ENCODE measurements at places on chromosomes 16 and 17. TPM values are rescaled to one million over a fixed set of nuclear protein-coding genes. Genes with fewer than 3 reads are reported as not detected.
A peak's percentile ranks its signal among the peaks of the same experiment; 100 is the strongest.

DNA sequence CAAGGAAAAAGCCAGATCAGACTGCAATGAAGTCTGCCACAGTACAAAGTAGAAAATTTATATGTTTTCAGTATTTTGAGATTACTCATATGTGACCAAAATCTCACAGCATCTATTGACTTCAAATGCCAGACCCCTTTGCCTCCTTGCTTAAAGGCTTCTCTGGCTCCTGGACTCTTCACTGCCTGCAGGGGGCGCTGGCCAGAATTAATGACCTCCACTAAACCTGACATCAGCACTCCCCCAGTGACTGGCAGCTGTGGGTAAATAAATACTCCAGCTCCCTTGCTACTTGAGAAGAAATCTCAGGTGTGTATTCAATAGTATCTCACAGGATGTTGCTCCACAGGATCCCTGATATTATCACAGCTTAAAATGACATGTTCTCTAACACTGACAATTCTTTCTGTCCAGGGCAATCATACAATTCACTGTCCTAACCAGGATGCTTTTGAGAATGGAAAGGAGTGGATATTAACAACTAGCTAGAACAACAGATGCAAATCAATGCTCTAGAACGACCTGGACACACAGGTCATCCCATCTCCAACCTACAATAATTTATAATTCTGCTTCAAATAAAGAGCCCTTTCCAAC is 4.0 kb downstream of the BECN1 start:
- H3K27ac ChIP-seq, result no peak overlapping the region
- no peaks in the 10 kb centered on the region for H3K27me3 ChIP-seq
- H3K4me3 ChIP-seq, result no peak overlapping the region
- peaks cover 34% of the 10 kb centered on the region for H3K4me1 ChIP-seq

DNA sequence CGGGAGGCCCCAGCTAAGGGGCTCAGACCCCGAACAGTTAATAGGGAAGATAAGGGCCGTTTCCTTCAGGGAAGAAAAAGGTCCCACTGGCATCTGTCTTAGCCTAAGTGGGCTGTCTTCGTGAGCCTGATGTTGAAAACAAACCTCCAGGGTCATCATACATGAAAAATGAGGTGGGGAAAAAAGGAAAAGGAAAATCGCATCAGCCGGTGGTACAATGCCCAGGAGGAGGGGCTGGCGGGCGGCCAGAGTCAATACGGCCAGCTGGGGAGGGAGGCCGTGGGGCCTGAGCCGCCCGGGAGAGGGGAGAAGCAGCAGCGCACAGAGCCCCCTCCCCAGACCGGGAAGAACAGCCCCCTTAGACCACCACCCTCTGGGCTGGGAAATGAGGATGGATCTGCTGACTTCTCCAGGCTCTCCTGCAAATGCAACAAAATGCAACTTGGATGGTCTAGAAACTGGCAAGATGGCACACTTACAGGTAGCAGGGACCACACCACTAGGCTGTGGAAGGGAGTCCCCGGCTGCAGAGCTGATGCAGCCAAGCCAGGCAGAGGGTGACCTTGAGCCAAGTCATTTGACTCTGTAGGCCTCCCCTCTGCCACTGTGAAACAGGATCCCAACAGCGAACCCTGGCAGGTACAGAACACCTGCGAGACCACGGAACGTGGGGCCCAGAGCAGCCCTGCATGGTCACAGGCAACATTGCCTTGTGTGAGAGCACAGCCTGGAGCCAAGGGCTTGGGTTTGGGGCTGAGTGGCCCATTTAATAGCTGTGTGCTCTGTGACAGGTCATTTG is 448.5 kb downstream of the SOX9 start:
- H3K4me3 ChIP-seq, result no peak overlapping the region
- no peak overlapping the region for H3K27ac ChIP-seq
- no peaks in the 10 kb centered on the region for H3K36me3 ChIP-seq
- H3K27me3 ChIP-seq, result no peaks in the 10 kb centered on the region
- no peaks in the 10 kb centered on the region for H3K4me1 ChIP-seq
- DNase-seq, result no peak

DNA sequence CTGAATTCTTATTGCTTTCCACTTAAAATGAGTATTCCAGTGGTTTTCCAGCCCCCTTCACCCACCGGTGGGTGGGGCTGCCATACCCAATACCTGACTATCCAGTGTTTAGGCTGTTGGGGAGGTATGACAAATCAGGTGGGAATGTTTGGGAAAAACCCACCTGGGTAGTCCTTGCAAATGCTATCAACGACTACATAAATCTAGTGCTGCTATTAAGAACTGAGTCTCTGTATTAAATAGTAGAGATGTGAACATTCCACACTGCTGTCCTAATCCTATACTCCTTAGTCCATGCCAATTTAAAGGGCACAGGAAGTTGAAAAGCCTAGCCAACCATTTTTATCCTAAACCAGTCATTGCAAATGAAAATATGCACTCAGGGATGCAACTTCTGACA is 126.6 kb downstream of the AXIN2 start:
- H3K36me3 ChIP-seq, result no peaks in the 10 kb centered on the region
- H3K4me1 ChIP-seq, result peaks cover 14% of the 10 kb centered on the region
- no peak overlapping the region for H3K27ac ChIP-seq
- no peak overlapping the region for H3K4me3 ChIP-seq
- DNase-seq, result no peak

DNA sequence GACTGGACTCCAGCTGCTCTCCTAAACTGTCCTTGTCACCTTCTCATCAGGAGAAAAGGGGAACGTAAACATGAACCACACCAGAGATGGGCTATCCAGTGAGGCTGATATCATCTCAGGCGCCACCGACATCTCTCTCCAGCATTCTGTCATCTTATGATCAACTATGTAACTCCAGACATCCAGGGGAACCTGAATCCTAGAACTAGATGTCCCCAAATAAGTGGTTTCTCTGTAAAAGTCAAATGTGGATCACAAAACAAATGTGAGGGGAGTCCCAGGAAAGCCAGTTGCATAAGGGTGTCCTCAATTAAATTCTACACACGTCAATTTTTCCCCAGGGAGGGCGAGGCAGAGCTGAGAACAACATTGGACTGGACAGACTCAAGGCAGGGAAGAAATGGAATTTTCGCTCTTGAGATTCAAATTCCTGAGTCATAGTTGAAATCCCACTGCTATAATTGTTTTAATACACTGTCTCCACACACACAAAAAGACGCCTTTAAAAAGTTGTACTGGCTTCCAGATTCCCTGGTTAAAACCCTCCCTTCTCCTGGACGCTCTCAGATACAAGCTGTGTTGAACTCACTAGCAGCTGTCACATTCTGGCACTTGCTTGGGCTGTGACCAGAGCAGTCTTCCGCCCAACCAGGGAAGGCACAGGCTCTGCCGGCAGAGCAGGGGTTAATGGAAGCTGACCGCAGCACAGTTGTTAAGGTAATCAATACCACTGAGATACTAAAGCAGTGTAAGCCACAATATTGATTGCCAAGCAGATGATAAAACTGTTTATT is 62.6 kb downstream of the ZFHX3 start:
- DNase-seq, result no peak
- peak overlapping the region; percentile 17 for H3K4me3 ChIP-seq
- peaks cover 69% of the 10 kb centered on the region for H3K4me1 ChIP-seq
- H3K36me3 ChIP-seq, result no peaks in the 10 kb centered on the region
- peak overlapping the region; percentile 81 for H3K27ac ChIP-seq

Gene KRTAP3-1
- total RNA-seq, result not detected

Gene STAT5A
- total RNA-seq, result 97.0 TPM
